Erythroblast (primary cell): ENCODE measurements at places on chromosomes 1 and 21.
A peak's percentile ranks its signal among the peaks of the same experiment; 100 is the strongest.

DNA sequence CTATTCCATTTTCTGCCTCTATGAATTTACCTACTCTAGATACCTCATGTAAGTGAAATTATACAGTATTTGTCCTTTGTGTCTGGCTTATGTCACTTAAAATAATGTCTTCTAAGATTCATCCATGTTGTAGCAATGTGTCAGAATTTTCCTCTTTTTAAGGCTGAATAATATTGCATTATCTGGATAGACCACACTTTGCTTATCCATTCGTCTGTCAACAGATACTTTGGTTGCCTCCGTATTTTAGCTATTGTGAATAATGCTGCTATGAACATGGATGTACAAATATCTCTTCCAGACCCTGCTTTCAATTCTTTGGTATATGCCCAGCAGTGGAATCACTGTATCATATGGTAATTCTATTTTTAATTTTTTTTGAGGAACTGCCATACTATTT lies 10.1 kb upstream of the CCSAP start:
- DNase-seq: no peak

DNA sequence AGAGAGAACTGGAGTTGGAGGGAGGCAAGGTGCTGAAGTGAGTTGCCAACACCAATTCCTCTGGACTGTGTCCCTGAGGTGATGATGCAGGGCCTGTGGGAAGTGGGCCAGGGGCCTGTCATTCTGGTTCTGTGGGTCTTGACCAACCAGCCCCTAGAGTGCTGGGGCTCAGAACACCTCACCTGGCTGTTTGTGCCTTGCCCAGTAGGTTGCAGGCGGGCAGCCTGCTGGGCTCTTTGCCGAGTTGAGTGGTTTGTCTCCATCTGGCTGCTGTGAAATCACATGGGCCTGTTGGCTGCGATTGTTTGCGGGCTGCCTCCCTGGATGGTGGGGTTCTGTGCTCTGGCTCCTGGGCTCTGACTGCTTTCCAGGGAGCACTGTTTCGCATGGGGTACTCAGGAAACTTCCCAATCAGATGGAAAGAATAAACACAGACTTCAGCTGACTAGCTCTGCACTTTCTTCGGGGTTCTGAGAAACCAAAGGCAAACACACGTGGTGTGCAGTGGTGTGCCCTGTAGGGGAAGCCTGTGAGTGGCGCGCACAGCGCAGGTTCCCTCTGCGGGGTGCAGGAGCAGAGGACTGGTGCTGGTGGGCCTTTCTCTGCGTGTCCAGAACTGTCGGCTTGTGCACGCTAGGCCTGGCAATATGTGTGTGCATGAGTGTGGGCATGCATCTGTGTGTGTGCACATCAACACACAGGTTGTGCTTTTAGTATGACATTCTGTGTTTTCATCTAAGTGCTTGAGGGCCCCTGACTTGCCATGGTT lies 95.1 kb downstream of the RHOU start:
- DNase-seq: no peak

DNA sequence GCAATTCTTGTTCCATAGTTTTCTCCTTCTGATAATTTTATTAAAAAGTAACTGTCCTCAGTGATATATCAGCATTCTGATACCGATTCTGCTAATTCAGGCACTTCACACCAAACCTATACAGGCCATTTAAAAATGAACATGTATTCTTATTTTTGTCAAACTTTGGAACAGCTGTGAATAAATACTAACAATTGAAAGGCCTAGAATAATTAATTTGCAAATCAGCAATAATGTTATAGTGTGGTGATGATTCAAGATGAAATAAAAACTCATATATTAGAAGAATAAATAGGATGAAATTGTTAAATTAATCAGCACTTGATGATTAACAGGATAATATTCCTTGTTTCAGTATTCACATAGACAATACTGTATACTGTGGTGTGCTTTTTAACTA lies 9.9 kb downstream of the CDKN2C start:
- DNase-seq: no peak

- peak; percentile 46 for DNase-seq
Observed at GRCh38 chr1:32127409-32128198, 19.7 kb downstream of the KPNA6 start.

- DNase-seq: no peak
Observed at GRCh38 chr1:192123212-192123611, 35.0 kb upstream of the RGS18 start.

GRCh38 chr1:210769473-210769872 lies 364.5 kb downstream of the KCNH1 start:
- no peak for DNase-seq

GRCh38 chr1:94901841-94902240 lies 25.1 kb downstream of the CNN3 start:
- peak; percentile 56 for DNase-seq

DNA sequence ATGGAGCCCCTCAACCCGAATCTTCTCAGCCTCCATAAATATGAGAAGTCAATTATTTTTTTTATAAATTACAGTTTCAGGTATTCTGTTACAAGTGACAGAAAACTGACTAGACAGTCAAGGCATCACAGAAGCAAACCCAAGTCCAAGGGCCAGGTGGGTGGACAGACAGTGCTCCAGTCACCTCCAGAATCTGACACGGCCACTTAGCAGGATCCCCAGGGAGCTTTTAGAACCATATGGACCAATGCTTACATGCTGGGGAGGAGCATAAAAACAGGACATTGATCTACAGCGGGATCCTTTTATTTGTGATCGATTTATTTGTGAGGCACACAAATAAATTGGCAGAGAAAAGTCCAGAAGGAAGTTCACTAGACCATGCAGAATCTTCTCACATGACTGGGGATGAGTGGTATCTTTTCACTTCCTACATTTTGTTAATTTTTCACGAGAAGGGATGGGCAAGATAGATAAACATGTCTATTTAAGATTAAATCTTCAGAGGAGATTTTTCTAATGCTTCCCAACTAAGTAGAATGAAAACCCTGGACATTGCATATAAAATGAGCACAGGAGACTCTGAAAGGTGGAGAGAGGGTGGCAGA lies 15.0 kb downstream of the ZNF496 start:
- no peak for DNase-seq

GRCh38 chr1:241998412-241998921 lies 431 bp downstream of the MAP1LC3C start:
- peak; percentile 82 for DNase-seq

DNA sequence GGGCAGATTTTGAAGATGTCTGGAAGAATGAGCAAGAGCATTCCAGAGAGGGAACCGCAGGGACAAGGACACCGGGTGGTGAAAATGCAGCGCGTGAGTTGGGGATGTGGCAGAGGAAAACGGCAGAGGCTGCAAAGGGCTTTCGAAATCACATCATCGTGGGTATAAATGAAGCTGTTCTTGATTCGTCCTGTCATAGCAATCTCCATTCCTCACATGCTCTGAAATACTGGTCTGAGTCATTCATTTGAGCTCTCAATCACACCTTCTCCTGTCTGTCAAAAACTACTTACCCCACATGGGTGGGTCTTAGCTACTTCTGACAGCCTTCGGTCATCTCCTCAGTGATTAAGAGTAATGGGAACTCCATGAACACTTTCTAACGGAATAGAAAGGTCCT lies 81.5 kb downstream of the ERG start:
- no peak for DNase-seq
